ENCODE measurements at places on chromosomes 2 and 18. TPM values are rescaled to one million over a fixed set of nuclear protein-coding genes. Genes with fewer than 3 reads are reported as not detected.

DNA sequence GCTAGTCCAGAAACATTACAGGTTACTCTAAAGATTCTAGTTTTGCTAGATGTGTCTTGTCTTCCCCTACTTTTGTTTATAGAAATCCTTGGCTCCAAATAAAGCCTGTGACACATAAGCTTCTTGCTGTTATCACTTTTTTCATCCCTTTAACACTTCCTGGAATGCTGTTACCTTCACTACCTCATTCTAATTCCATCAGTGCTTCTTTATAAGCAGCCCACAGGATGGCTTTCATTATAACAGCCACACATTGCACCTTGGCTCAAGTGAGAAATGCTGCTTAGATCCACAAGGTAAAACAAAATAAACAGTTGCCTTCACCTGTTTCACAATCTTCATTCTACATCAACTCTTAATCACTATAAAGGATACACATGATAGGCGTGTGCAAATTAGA lies 221.7 kb downstream of the SLC8A1 start:
- DNase-seq = no peak

DNA sequence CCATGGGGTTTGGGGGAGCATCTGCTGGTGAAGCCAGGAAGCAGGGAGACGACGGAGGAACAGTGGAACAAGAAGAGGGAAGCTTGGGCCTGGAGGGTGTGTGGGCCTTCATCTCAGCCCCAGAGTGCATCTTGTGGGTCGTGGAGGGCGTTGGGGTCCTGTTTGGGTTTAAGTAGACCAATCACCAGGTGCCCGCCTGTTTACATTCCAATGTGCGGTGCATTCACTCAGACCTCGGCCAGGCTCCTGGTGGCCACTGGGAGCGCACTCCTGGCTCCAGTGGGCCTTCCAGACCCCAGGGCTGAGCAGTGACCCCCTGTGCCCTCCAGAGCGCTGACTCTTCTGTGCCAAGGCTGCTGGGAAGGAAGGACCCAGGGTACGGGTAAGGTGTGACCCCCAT lies 293.7 kb downstream of the NDUFA10 start:
- DNase-seq = no peak

The ADD2 gene
- polyA plus RNA-seq = 6.0 TPM

- no peak for DNase-seq
Observed at GRCh38 chr18:61544178-61544577, 210.9 kb downstream of the CDH20 start.

The TRIM43 gene
- polyA plus RNA-seq = 0.62 TPM

GRCh38 chr2:11771971-11772615 lies 25.7 kb downstream of the LPIN1 start:
- DNase-seq = no peak

GRCh38 chr2:10777111-10777841 lies 35.3 kb downstream of the PDIA6 start:
- DNase-seq = no peak

GRCh38 chr2:237496428-237496827 lies 9.4 kb downstream of the MLPH start:
- DNase-seq = no peak

The ANKRD30B gene
- polyA plus RNA-seq = 0.62 TPM

The SPATA3 gene
- polyA plus RNA-seq = not detected

DNA sequence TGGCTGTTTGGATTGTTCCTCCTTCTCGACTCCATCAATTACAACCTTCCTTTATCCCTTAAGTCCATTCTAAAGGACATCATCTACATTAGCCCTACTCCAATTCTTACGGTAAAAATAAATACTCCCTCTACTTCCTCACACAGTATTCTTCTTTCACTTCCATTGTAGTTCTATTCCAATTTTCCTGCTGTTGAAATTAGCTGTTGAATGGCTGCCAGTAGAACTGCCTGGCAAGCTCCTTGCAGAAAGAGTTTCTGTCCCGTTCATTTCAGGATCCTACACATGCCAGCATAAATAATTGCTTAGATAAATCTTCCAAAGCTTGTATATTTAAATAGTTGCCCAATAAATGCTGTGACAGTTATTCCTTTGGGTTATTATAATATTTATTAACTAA lies 459.3 kb upstream of the TRIB2 start:
- no peak for DNase-seq

DNA sequence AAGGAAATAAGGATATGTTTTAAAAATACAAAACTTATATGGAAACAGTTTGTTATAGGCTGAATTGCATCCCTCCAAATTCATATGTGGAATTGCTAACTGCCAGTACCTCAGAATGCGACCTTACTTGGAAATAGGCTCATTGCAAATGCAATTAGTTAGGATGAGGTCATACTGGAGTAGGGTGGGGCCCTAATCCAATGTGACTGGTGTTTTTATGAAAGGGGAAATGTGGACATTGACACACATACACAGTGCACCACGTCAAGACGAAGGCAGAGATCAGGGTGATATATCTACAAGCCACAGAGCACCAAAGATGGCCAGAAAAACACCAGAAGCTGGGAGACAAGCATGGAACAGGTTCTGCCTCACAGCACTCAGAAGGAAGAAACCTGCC lies 494.2 kb downstream of the TSN start:
- DNase-seq = no peak

DNA sequence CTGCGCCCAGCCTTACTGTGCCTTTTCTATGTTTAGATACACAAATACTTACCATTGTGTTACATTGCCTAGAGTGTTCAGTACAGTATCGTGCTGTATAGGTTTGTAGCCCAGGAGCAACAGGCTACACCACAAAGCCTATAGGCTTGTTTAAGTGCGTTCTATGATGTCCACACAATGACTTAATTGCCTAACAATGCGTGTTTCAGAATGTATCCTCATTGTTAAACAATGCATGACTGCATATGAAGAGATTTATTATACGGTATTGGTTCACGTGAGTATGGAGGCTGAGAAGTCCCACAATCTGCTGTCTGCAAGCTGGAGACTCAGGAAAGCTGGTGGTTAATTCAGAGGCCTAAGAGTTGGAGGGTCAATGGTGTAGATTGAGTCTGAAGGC lies 46.1 kb upstream of the MGAT4A start:
- no peak for DNase-seq

GRCh38 chr2:118669654-118670053 lies 177.8 kb downstream of the EN1 start:
- DNase-seq = no peak

GRCh38 chr18:5972298-5972697 lies 77.0 kb upstream of the TMEM200C start:
- no peak for DNase-seq

The SPR gene
- polyA plus RNA-seq = 8.5 TPM

The RAB31 gene
- polyA plus RNA-seq = 29.4 TPM

DNA sequence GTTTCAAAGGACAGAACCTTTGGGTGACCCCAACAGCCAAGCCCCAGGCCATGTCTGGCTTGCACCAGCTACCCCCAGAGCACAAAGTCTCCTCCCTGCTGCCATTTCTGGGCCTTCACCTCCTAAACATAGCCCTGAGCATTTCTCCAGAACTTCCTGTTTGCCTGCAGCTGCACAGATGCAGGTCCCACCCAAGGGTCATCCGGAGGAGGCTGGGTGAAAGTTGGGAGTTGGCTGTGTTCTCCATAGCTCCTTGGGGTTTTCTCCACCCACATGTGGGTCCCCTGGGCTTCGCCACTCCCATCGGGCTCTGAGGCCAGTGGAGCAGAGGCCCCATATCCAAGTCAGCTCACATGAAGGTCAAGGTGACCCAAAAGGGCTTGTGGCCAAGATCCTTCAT lies 4.3 kb downstream of the TNP1 start:
- no peak for DNase-seq

DNA sequence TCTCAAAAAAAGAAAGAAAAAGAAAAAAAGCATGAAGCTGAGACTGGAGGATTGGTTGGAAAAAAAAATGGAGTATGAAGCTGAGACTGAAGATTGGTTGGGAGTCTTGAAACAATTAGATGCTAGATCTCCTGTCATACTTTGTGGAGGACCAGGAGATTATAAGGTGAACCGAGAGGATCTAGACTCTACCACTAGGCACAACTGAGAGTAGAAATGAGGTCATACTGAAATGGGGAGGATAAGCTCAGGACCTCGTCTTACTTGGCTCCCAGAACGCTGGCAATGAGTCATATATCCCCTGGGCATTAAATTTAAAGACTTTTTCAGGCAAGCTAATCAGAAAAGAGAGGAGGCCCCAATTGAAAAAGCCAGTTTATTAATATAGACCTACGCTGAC lies 3.3 kb upstream of the ORC2 start:
- DNase-seq = no peak
